ENCODE measurements at places on chromosomes 3 and 15. TPM values are rescaled to one million over a fixed set of nuclear protein-coding genes. Genes with fewer than 3 reads are reported as not detected.

CX3CR1 gene
- not detected for total RNA-seq

MAN2A2 gene
- 21.9 TPM for total RNA-seq

CLRN1 gene
- 0.35 TPM for total RNA-seq

ZNF717 gene
- total RNA-seq: not detected

CYP1A1 gene
- total RNA-seq: 0.11 TPM

IGF2BP2 gene
- total RNA-seq: 114 TPM

KLF13 gene
- total RNA-seq: 33.4 TPM

DNA sequence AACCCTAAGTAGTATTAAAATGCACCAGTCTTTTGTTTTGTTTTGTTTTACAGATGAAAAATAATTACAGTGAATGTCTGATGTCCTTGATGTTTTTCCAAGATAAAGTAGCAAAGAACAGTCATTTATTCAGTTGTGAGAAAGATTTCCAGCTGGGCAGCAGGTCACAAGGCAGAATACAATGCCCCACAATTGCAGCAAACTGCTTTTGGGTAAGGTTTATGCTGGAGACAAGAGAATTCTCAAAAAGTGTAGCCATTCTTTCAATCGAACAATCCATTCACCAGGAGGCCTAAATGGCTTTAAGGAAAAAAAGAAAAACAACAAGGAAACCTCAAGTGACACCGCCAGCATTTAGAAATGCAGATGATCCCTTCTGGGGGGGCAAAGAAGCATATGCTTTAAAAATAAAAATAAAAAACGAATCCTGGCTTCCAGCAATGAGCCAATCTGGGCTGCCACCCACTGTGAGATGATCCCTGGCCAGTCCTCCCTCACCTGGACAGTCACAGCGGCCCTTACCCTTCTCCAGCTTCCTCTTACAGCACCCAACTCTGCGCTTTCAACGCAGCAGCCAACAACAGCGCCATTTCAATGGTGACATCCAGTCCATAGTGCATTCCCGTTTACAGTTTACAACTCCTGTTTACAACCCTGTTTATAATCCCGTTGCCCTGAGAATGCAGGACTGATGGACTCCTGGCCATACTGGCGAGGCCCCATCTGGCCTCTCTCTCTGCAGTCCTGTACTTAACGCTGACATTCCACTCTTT is 25.7 kb upstream of the WNT5A start:
- no peak for DNase-seq

- DNase-seq: peak; percentile 50
Measured at GRCh38 chr15:88028024-88028423, 228.5 kb downstream of the NTRK3 start.

GRCh38 chr15:62362608-62363007 is 197.5 kb upstream of the C2CD4B start:
- no peak for DNase-seq

GRCh38 chr15:72011302-72011942 is 106.5 kb downstream of the MYO9A start:
- DNase-seq: no peak

- no peak for DNase-seq
Measured at GRCh38 chr15:46710401-46710960, 1006.8 kb upstream of the SEMA6D start.

DNA sequence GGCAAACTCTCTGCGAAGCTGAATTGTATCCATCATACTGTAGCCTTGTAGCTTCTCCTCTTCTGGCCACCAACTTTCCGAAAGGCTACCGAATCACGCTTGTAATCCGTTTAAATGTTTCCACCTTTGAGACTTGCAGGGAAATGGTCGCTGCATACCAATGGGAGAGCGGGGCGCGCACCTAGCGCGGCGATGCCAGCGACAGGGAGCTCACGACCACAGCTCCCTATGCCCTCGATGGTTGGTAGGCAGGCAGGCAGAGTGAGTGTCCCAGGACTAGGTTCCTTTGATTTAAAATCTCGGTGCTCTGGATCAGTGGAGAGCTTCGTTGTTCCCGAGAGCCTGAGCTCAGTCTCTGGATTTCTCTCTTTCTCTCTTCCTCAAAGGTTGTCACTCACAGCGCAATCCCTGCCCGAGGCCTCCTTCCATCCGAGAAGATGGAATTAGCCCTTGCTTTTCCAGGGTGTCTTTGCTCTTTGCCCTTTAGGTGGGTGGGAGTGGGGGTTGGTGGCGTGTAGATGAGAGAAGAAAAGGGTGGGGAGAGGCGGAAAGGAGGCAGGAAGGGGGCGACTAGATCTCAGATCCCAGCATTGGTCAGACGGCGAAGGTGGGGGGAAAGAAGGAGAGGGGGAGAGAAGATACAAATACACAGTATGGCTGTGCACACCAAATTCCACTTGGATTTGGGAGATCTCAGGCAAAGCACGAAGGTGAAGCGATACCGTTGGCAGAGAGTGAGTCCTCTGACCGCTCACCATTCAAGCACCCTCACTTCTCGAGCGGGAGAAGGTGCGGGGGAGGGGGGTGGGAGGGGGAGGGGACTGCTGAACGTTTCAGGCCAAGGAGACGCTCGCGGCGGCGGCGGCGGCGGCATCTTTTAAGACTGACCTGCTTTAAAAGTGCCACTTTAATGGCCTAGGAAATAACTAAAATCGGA is at the start of gene SLITRK3:
SLITRK3 (minus strand) TSS at position 745 of the 937 bp plus-strand sequence. CDS start 5,554 bp downstream, outside the sequence.
- DNase-seq: peak; percentile 65

- DNase-seq: no peak
Measured at GRCh38 chr3:195009616-195010015, 261.3 kb downstream of the XXYLT1 start.

DNA sequence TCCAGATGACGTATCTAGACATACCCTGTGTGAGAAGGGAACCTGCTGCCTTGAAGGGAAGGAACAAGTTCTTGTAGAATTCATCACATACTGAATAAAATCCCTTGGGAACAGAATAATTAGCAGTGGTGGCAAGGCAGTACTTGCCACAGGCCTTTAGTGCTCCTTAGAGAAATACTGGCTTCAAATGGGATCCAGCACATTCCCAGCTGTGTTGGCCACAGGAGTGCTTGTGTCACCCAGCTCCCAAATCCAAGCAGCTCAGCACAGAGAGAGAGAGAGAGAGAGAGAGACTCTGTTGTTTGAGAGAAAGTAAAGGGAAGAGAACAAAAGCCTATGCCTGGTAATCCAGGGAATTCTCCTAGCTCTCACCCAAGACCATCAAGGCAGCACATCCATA is 969.0 kb upstream of the ALCAM start:
- DNase-seq: no peak

- no peak for DNase-seq
Measured at GRCh38 chr15:75038231-75038630, 14.8 kb downstream of the PPCDC start.

GRCh38 chr3:96813820-96814650 is at the start of gene EPHA6:
TSS of gene EPHA6 (plus strand) at chr3:96814594.
- no peak for DNase-seq

DNA sequence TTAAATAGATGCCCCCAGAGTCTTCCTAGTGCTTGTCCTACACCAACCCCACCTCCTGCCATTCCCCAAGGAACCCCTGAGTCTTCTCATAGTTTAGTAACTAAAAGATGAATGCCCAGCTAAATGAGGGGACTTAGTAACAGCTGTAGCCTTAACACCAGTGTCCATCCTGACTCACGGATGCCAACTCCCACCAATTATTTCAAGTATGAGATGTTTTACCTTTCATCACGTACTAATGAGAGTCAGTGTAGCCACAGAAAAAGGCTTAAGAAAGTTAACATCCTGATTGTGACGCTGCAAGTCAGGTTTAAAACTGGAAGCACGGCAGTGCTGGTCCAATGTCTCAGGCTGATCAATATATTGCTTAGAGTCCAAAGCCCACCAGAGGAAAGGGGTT is 109.9 kb downstream of the FMN1 start:
- no peak for DNase-seq

DNA sequence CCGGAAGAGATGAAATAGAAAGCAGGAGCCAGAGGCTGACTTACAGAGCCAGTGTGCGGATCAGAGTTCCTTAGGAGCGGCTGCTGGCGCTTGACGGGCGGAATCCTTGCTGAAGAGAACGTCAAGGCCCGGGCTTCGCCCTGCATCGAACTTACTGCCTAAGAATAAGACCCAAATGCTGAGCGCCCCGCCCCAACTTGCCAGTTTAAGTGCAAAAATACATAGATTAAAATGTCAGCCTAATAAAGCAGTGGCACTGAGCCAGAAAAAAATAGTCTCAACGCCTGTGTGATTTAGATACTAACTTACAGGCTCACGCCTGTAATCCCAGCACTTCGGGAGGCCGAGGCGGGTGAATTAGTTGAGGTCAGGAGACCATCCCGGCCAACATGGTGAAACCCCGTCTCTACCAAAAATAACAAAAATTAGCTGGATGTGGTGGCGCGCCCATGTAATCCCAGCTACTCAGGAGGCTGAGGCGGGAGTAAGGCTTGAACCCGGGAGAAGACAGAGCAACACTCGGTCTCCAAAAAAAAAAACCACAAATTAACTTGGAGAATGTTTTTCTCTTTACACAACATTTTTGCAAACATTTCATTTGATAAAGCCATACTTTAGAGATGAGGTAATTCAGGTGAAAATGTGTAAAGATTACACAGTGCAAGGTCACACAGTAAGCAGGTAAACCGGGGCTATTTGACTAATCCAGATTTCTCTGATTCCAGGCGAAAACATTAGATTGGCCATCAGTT is 1.2 kb upstream of the UBP1 start:
- no peak for DNase-seq

DNA sequence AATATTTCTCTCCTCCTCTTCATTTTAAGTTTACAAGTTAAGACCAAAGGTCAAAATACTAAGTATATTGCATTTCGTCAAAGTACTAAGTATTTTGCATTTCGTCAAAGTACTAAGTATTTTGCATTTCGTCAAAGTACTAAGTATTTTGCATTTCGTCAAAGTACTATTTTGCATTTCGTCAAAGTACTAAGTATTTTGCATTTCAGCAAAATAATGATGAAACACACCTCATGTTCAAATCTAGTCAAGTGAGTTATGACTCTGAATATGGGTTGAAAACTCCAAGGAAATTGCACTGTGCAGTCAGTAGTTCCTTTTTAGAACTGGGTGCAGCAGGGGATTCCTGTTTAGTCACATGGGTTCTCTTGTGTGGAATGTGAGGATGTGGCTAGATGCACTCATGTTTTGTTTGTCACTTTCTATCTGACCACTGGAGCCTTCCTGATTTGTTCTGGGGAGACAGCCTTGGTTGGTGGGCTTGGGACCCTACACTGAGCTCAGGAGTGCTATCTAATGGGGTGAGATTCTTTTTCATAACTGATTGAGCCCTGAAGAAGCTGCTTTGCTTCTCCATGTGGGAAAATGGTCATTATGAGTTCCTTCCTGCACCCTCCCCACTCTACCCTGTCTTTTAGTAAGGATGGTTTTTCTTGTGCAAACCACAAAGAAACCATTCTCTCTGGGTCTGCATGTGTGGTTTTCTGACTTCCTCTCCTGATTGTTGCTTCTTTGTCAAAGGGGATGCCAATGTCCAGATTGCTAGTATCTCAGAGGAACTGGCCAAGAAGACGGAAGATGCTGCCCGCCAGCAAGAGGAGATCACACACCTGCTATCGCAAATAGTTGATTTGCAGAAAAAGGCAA is 73.4 kb downstream of the CCK start:
- DNase-seq: no peak

- DNase-seq: no peak
Measured at GRCh38 chr3:34972481-34972880, 666.8 kb upstream of the ARPP21 start.

DNA sequence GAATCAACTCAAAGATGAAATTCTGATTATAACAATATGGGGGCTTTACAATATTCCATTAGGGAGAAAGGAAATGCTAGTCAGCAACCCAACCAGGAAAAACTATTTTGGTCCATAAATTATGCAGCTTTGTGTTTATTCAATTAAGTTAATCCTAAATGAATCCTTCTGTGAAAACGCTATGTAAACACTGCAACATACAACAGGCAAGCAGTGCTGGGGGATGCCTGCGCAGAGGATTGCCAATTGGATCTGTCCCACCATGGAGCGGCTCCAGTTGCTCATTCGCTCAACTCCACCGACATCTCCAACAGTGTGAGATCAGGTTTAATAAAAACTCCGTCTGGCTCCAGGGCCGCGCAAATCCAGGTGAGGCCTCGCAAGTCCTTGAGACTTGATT is 290.5 kb upstream of the VEPH1 start:
- no peak for DNase-seq

- DNase-seq: no peak
Measured at GRCh38 chr3:10196389-10197052, 31.8 kb downstream of the IRAK2 start.

DNA sequence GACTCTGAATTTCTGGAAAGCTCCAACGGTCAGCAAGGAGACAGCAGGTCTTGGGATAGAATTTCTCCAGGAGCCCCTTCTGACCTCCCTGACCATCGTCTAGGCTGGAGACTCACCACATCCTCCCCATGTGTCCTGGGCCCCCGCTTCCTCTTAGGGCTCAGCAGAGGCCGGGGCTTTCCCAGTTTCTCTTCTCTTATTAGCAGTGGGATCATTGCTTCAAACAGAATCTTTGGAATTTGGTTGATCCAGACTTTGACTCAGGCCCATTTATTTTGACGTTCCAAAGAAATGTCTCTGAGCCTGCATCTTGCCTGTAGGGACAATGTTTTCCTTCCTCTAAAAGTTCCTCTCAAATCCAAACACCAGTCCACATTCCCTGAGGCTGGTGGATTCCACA is 38.4 kb upstream of the SLC6A6 start:
- no peak for DNase-seq

- no peak for DNase-seq
Measured at GRCh38 chr3:32310336-32310735, 71.9 kb downstream of the CMTM8 start.

GRCh38 chr3:50612970-50613846 is 1.6 kb upstream of the CISH start:
- no peak for DNase-seq

GRCh38 chr3:73442152-73442551 is 182.6 kb downstream of the PDZRN3 start:
- DNase-seq: no peak

- DNase-seq: no peak
Measured at GRCh38 chr3:129528589-129529100, at the start of gene RHO. TSS of gene RHO (plus strand) at chr3:129528639. CDS start at chr3:129528734, 95 bp downstream.

DNA sequence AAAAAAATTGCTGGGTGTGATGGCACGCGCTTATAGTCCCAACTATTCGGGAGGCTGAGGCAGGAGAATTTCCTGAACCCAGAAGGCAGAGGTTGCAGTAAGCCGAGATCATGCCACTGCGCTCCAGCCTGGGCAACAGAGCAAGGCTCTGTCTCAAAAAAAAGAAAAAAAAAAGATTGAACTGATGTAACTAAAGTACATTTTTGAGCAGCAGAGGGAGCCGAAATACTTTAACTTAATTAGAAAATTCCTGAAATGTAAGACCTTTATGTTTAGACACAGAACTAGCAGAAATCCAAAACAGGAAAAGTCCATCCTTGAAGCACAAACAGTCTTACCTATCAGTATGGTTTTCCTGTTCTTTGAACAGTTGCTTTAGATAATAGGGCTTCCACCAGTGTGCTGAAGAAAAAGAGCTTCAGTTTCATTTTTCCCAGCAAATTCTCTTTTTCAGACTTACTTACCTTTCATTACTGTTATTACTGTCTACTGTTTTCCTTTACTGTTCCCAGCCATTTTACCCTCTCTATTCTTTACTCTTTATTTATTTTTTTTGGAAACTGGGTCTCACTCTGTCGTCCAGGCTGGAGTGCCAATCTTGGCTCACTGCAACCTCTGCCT is 33.4 kb upstream of the ZNF609 start:
- DNase-seq: no peak

GRCh38 chr15:75045332-75046015 is 22.1 kb downstream of the PPCDC start:
- no peak for DNase-seq

GRCh38 chr3:123271466-123272159 is 69.9 kb downstream of the SEC22A start:
- no peak for DNase-seq

- no peak for DNase-seq
Measured at GRCh38 chr15:69367236-69367635, 46.9 kb upstream of the KIF23 start.

GRCh38 chr15:73436613-73437012 is 6.4 kb upstream of the REC114 start:
- DNase-seq: no peak

Measured in H1 (cell line).